NCI-H1436 (cell line): ENCODE measurements at places on chromosomes 12 and 14.

- DNase-seq = no peak
These were observed 212.8 kb downstream of the KIF21A start for GRCh38 chr12:39230086-39230485.

- no peak for DNase-seq
These were observed 294.6 kb downstream of the PCNX1 start for GRCh38 chr14:71201840-71202239.

DNA sequence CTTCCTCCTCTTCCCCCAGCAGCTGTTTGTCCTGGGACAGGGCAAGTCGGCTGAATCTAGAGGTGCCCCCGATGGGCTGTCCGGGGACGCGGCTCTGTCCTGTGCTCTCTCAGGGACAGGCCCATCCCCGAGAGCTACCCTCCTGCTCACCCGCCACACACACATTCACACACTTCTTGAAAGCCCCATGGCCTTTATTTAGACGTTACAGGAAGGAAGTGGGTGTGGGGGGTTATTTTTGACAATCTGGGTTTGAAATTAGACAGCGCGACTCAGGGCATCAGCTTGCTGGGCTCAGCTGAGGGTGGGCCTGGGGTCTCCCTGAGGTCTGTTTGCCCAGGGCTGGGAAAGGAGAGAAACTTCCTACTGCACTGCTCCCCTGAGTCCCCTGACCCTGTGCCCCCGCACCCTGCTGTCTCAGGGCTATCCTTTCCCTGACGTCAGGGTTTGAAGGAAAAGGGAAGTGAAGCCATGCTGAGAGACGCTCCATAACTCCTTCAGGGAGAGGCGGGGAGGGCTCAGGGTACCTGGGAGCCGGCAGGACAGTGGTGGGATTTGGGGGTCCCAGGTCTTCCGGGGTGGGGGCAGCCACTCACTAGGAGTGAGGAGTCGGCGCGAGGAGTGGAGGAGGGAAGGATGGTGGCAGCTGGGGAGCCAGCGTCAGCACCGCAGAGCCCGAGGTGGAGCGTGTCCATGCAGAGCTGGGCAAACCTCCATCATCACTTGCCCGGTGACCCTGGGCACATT is 8.1 kb downstream of the PTPN6 start:
- DNase-seq = no peak

- no peak for DNase-seq
These were observed 20.2 kb downstream of the VPS37B start for GRCh38 chr12:122875590-122876220.

- DNase-seq = no peak
These were observed 121.4 kb upstream of the PCED1B start for GRCh38 chr12:46958053-46958452.

DNA sequence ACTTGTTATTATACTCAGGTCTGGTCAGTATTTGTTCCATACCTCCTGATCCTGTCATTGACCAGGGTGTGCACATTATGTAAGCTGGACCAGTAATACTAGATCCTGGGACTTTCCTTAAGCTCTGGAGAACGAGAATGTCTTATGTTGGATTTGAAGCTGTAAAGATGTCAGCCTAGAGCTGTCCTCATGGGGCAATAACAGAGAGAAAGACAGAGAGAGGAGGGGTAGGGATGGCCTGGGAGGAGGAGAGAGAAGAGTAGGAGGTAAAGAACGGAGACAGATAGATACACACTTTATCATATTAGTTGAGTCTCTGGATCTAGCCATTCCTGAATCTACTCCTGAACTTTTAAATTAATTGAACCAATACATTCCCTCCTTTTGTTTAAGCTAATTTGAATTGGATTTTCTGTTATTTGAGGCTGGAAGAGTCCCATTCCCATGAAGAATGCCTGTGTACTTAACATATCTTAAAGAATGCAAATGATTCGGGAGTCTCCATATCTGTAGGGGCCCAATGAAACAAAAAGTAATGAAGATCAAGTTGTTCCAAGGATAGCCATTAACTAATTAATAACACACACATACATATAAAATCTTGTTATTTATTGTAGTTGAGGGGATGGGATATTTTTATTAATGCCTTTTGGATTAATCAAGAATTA is 55.9 kb downstream of the PLEKHA5 start:
- no peak for DNase-seq

DNA sequence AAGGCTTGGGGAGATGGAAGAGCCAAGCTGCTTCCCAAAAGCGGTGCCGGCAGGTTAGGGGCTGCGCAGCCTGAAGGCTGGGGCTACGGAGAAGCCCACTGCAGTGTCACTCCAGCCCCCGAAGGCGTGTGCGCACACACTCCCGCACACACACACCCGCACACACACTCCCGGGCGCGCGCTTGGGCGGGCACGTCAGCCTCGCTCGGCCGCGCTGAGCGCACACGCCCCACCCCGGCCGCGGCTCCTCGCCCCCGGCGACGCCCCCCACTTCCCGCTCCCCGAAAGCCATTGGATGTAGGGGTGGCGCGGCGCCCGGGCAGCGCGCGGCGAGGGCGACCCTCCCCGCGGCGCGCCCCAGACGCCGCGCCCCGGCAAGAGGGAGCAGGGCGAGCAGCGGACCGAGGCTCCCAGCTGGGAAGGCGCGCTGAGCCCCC is at the start of gene KCNK10:
KCNK10 (minus strand) TSS at position 184 of the 437 bp plus-strand sequence. CDS start 471 bp downstream, outside the sequence.
- peak; percentile 28 for DNase-seq

DNA sequence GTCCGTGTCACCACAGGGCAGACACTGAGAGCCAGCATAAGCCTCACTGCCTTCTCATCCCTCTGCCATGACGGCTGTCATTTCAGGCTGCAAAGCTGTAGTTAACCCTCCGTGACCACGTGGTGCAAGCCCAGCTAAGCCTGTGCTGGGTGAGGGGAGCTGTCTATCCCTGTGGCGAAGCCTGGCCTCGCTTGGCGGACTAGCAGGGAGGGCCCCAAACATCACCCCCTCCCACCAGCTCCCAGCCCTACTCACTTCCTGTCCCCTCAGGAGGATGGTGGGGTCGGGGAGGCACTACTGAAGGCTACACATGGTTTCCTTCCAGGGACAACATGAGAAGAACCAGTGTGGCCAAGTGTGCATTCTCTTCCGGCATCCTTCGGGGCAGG is 88.2 kb downstream of the CHGA start:
- DNase-seq = no peak

DNA sequence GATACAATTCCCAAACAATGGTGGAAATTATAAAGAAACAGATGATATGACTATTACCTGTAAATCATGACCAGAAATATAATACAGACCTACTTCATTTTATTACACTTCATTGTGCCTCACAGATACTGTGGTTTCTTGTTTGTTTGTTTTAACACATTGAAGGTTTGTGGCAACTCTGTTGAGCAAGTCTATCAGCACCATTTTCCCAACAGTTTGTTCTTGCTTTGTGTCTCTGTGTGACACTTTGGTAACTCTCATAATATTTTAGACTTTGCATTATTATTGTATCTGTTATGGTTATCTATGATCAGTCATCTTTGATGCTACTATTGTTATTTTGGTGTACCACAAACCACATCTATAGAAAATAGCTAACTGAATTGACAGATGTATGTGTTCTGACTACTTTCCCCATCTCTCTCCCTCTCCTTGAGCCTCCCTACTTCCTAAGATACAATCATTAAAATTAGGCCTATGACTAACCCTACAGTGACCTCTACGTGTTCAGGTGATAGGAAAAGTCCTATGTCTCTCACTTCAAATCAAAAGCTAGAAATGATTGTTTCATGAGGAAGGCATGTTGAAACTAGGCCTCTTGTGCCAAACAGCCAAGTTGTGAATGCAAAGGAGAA is 49.1 kb downstream of the FBXO33 start:
- DNase-seq = no peak

DNA sequence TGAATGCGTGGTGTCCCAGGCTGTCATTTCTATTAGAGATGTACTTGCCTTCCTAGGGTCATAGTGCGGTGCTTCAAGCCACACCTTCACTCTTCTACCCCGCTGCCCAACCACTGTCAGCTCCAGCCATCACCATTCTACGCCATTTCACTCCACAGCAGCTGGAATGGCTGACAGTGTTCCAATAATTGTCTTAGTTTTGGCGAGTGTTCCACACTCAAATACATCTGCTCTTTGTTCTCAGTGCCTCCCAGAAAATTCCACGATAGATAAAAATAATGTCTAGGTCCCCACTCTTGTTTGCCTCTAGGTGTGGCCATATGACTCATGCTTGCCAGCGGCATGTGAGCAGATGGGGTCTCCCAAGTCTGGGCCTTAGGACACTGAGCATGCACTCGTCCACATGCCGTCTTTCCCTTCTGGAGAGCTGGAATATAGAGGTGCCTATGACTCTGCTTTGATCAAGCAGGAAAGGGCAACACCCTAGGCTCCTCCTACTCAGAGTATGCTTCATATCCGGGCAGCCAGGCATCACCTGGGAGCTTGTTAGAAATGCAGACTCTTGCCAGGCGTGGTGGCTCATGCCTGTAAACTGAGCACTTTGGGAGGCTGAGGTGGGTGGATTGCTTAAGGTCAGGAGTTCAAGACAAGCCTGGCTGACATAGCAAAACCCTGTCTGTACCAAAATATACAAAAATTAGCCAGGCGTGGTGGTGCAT is 163.0 kb downstream of the BRMS1L start:
- no peak for DNase-seq

GRCh38 chr12:54173066-54173726 is 15.6 kb downstream of the SMUG1 start:
- DNase-seq = no peak

- DNase-seq = no peak
These were observed 193.7 kb upstream of the HMGA2 start for GRCh38 chr12:65630555-65630954.

DNA sequence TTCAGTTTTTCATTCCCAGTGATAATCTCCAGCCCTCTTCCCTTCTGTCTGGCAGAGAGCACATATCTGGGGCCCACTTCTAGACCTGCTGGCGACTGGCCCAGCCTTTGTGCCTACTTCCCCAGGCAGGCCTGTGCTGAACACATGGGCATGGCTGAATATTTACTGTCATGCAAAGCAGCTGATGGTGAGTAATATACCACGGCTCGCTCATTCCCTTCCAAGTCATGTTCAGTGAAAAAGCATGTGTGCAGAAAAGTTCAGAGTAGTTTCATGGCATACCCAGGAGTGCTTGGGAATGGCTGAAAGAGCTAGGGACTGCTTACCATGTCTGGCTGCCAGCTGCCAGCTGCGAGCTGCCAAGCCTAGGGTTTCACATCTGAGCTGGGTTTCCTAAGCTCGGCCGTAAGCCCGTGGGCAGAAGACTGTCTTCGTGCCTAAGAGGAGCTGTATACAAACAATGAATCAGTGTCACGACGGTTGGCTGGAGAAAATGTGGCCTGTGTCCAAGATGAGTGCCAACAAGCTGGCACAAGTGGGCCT is 179.9 kb upstream of the PELI2 start:
- no peak for DNase-seq

- DNase-seq = no peak
These were observed 3.4 kb downstream of the MMP17 start for GRCh38 chr12:131831635-131832041.

GRCh38 chr14:78950649-78951048 is 780.5 kb downstream of the NRXN3 start:
- DNase-seq = no peak

DNA sequence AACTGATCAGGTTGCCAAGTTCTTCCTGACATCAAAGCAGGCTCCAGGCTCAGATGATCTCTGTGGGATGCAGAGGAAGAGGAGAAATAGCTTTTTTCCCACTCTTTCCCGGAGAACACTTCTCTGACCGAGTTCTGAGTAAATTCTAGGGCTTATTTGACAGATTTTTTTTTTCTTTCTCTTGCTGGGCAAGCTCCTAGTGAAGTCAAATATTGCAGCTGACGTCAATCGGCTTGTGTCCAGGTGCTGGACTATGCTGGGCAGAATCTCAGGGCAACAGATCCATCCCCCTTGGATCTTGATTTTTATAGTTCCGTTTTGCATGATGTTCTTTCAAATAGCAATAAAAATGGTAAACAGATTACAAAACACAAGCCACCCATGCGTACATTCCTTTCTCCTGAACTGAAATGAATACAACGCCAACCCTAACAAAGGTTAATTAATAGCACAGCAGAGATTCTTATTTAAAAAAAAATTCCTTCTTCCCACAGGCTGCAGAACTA is 182.2 kb downstream of the NOVA1 start:
- DNase-seq = no peak

- no peak for DNase-seq
These were observed 44.6 kb downstream of the CEP83 start for GRCh38 chr12:94415066-94415465.
